SK-MEL-5 (cell line): ENCODE measurements at places on chromosomes 11 and 22. TPM values are rescaled to one million over a fixed set of nuclear protein-coding genes. Genes with fewer than 3 reads are reported as not detected.

GRCh38 chr11:57392066-57392762 lies 1.8 kb upstream of the PRG2 start:
- no peak for DNase-seq

LSP1 gene
- not detected in 2 replicates for total RNA-seq

DNA sequence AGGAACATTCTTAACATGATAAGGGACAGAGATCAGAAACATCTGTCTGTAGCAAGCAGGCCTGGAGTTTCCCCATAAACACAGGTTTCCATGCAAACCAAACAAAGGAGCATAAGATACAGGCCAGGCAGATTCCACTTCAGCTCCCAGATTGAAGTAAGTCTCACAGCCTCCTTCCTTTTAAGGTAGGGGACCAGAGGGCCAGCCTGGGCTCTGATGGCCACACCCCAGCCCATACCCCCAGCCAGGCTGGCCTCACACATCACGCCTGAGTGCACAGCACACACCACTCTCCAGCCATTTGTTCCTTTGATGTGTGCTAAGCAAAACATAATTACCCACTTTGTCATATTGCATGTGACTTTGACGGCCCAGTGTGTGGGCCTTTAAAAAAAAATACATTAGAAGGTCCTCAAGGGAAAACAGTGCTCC lies 518.7 kb downstream of the NTM start:
- no peak for DNase-seq

DNA sequence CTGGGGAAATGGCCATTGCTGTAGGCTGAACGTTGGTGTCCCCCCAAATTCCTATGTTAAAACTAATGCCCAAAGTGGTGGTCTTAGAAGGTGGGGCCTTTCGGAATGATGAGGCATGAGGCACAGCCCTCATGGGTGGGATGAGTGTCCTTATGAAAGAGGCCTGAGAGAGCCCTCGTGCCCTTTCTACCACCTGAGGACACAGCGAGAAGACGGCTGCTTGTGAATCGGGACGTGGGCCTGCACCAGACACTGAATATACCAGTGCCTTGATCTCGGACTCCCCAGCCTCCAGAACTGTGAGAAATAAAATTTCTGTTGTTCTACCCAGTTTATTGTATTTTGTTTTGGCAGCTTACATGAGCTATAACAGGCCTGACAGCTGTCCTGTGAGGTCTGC lies 162.9 kb upstream of the B3GAT1 start:
- DNase-seq, result no peak

GRCh38 chr22:46934746-46935491 lies 172.5 kb downstream of the TBC1D22A start:
- peak; percentile 22 for DNase-seq

DNA sequence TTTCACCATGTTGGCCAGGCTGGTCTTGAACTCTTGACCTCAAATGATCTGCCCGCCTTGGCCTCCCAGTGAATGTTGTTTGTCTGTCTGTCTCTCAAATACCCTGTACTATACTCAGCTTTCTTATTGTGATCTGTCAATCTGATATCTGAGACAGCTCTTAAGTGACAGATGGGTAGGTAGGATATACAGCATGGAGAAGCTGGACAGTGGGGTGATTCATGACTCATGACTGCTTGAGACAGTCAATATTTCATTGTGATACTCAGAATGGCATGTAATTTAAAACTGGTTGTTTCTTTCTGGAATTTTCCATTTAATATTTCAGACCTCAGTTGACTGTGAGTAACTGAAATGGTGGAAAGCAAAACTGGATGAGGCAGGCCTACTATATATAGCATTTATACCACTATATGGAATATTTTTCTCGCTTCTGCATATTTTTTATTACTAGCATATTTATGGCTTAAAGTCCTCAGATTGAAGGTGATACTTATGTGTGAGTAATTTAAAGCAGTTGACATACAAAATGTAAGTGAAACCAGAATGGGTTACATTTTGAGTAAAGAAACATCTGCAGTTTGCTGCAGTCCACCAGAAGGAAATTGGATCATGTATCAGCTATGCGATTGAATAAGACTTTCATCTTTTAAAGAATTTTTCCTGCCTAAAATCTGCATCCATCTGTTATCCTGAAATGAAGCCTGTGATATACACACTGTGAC lies 22.3 kb downstream of the ARHGAP42 start:
- peak; percentile 39 for DNase-seq

DNA sequence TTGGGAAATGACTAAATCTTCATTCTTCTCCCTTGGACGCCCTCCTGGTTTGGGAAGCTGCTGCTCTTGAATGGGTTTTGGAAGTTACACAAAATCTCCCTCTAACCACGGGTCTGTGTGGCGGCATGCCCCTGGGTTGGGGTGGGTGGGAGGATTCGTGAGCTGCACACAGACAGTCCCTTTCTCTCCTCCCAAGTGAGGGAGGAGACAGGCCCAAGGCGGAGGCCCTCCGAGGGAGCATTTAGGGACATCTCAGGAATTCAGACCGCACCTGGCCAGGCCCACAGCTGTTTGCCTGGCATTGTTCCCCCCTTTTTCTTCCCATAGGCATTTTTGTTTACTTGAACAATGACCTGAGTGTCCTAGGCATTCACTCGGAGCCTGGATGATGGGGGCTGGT lies 94.1 kb downstream of the MPPED1 start:
- no peak for DNase-seq

GRCh38 chr11:113204280-113204679 lies 110.1 kb upstream of the TTC12 start:
- no peak for DNase-seq

MMP11 gene
- total RNA-seq, result 1.1 TPM in 2 replicates

GRCh38 chr11:105168457-105168856 lies 28.9 kb upstream of the CARD18 start:
- DNase-seq, result no peak

GRCh38 chr22:28629420-28630176 lies 50.0 kb downstream of the TTC28 start:
- peak; percentile 17 for DNase-seq

- no peak for DNase-seq
Measured at GRCh38 chr11:1348146-1348795, 38.8 kb upstream of the TOLLIP start.

- no peak for DNase-seq
Measured at GRCh38 chr11:31443802-31444201, 65.6 kb downstream of the IMMP1L start.

- DNase-seq, result peak; percentile 59
Measured at GRCh38 chr11:99015634-99016454, 4.9 kb upstream of the CNTN5 start.

GRCh38 chr11:16788141-16789062 lies 50.0 kb downstream of the C11orf58 start:
- peak; percentile 65 for DNase-seq

FAM83F gene
- not detected in 2 replicates for total RNA-seq

ZNF280B gene
- total RNA-seq, result 8.4 and 9.1 TPM in 2 replicates

KCNK7 gene
- not detected in 2 replicates for total RNA-seq
